ENCODE measurements at places on chromosomes 13 and 19. TPM values are rescaled to one million over a fixed set of nuclear protein-coding genes. Genes with fewer than 3 reads are reported as not detected.

DNA sequence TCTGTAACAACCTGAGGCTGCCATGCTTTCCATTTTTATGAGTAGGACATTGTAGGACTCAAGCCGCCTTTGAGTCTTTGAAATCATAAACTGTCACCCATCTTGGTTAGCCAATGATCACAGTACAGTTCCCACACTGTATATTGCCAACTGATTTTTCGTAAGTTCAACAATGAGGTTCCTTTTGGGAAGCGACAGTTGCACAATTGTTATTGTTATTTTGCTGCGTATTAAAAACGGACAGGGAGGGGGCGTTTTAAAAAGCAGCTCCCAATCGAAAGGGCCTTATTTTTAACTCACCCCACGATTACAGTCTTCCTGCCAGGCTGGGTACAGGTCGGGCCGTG lies 601 bp downstream of the SLC46A3 start:
- peak; percentile 80 for DNase-seq

- DNase-seq = peak; percentile 54
These were observed 34.4 kb upstream of the ABCC4 start for GRCh38 chr13:95335667-95336066.

DNA sequence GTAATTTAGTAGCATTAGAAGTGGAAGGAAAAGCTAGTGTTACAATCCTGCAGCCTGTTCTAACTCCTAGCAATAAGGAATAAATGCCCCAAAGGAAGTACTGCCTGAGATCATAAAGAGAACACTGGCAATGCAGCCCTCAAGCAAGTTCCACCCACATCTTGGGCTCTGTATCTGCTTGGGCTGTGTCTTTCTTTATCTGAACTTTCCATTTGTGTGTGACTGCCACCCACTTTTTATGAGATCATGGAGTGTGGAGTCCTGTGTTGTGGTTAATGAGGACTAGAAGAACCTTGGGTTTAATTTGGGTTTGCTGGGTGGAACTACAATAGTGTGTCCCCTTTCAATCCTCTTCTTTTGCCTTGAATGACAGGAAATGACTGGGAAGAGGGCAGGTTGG lies 38.2 kb downstream of the RFXAP start:
- no peak for DNase-seq

DNA sequence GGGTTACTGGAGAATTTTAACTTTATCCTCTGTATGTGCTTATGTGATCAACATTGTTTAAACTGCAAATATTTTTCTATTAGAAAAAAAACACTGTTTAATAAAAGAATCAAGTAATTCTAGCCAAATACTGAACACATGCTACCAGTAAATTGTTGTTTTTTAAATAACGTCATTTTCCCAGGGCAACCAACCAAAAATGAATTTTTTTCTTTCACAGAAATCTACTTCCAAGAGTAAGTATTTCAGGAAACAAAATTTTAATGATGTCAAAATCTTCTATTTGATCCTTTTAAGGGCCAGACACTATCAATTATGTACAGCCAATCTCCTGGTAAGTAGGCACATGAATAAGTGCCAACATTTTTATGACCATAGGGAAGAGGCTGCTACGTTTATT lies 57.1 kb downstream of the TUBGCP3 start:
- DNase-seq = no peak

Gene MYO16
- total RNA-seq = not detected

GRCh38 chr13:43141685-43142084 lies 118.3 kb downstream of the DNAJC15 start:
- DNase-seq = no peak

Gene MCF2L
- not detected for total RNA-seq

GRCh38 chr13:92103689-92104153 lies 705.3 kb downstream of the GPC5 start:
- DNase-seq = no peak

- DNase-seq = no peak
These were observed 48.5 kb downstream of the PEX11G start for GRCh38 chr19:7440188-7440975.

Gene RFXAP
- 6.1 TPM for total RNA-seq

DNA sequence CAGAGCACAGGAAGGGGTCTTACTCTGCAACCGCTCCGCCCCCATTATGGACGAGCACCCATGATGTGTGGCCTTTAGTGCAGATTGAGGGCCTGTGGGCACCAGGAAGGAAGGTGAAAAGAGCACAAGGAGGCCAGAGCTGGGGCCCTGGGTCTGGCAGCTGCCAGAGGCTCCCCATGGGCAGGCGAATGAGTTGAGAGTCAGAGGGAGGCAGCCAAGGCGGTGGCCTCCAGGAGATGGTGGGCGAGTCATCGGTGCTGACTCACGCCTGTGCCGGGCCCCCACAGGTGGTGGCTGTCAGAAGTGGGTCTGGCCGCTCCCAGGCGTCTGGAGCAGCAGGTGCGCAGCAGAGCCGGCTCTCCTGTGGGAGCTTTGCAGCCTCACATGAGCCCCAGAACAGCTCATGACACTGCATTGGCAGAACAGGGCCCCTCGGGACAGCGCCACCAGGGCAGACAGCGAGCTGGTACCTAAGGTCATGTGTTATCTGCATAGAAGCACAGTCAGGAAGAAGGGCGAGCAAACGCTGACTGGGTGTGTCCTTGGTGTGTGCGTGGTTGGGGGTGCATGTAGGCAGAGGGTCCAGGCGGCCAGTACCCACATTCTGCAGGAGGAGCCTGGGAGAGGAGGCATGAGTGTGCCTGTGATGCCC lies 68.8 kb downstream of the CHST8 start:
- no peak for DNase-seq

DNA sequence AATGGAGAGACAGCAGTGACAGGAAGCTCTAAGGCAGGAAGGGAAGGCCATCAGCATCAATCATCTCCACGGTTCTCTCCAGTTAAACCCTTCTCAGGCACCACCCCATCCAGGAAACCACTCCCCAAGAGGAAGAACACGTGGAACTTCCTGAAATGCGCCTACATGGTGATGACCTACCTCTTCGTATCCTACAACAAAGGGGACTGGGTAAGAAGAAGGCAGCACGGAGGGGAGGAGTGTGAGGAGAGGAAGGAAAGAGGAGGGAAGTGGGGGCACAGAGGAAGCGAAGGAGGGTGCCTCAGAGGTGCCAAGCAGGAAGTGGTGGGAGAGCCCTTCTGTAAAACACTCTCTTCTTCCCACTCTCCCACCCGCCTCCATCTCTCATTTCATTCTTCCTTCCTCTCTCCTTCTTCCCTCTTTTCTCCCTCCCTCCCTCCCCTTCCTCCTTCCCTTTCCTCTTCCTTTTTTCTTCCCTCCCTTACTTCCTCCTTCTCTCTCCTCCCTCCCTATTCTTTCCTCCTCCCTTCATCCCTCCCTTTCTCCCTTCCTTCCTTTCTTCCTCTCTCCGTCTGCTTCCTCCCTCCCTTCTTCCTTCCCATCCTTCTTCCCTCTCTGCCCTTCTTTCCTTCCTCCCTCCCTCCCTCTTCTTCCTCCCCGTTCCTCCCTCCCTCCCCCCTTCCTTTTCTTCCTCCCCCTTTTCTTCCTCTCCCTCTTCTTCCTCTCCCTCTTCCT lies 12.6 kb downstream of the ZSCAN5A start:
- DNase-seq = no peak

GRCh38 chr19:16851031-16851712 lies 22.0 kb downstream of the SIN3B start:
- DNase-seq = no peak

DNA sequence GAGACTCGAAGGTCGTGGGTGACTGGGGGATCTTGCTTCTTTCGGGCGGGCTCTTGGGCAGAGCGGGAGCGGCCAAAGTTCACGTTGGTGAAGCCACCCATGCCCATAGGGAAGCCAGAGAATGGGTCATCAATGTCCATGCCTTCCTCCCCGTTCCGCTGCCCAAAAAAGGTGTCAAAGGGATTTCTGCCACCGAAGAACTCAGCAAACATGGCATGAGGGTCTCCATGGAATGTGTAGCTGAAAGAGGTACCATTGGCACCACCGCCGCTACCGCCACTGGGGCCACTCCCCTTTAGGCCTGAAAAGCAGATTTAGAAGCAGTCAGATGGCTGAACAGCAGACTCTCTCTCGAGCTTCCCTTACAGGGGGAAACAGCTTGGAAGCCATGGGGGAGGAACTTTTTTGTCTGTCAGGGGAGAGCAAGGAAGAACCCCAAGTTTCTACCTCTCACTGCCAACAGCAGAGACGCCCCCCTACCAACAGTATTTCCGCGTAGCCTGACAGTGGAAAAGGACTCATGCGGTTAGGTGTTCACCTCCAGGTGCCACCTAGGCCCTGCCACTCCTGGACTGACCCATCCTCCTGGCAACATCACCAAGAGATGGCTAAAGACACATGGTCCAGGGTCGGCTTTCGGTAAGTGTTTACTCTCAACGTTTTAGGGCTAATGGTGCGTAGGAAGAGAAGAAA lies 1.3 kb downstream of the DNAJB1 start:
- no peak for DNase-seq

GRCh38 chr13:45886466-45886865 lies 34.9 kb upstream of the SIAH3 start:
- no peak for DNase-seq

- DNase-seq = peak; percentile 3
These were observed 119.7 kb upstream of the SOX1 start for GRCh38 chr13:111947026-111947810.

Gene DIS3
- 44.4 TPM for total RNA-seq

Gene PSG11
- not detected for total RNA-seq

DNA sequence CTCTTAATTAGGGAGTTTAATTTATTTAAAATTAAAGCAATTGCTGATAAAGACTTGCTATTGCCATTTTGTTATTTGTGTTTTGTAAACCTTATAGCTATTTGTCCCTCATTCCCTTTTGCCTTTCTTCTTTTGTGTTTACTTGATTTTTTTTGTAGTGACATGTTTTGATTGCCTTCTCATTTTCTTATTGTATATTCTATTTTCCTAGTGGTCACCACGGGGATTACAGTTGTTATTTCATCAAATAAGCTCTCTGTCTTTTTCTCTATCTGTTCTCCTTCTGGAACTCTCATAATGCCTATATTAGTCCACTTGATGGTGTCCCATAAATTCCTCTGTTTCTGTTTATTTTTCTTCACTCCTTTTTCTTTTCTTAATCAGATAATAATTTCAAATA lies 64.4 kb upstream of the FRY start:
- DNase-seq = peak; percentile 35

Gene RNF225
- 0.98 TPM for total RNA-seq

- DNase-seq = no peak
These were observed 7.8 kb downstream of the MKNK2 start for GRCh38 chr19:2043251-2043641.

DNA sequence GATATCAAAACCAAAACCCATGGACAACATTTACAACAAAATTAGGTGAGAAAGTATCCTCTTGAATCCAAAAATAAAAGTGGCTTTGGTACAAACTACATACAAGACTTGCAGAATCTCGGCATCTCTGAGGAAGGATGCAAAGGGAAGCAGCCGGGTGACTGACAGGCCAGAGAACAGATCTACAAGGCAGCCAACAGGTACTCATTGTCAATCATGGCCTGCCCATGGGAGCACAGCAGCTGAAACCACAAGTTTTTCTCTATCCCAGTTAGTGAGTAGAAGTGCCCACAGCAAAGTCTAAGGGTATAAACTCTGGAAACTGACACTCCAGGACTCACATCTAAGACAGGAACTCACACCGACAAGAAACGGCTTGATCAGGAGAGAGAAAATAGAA lies 74.5 kb downstream of the TBC1D4 start:
- DNase-seq = no peak

Gene CD209
- total RNA-seq = not detected

DNA sequence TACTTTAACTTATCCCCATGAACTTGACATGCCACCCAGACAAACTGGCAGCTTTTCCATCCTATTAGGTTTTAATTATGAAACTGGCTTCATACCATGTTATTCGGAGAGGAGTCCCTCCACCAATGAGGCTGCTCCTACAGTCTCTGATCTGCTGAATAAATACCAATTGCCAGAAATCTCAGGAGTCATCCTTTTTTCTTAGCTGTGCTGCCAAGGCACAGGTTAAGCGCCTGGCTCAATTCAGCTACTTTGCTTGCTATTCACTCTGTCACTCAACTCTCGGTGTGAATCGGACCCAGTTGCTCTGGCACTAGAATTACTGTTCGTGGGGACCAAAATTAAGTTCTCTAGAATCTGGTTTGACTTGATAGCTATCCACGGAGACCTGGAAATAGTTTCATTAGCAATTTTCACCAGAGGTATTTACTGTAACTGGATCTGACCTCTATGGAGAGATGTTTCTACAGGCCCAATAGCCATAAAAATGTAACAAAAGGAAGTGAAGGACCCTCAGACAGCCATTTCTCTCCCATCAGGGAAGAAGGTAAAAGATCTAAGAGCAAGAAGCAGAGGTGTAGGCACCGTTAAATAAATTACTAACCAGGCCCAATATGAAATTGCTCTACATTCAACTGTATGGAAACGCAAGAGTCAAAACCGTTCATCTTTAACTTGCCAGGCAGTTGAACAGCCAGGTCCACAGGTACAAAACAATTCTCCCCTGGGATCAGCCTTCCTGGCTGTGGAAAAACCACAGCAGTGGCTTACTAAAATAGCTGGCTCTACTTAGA lies 5.4 kb downstream of the ZC3H4 start:
- peak; percentile 23 for DNase-seq

- DNase-seq = no peak
These were observed 164.0 kb downstream of the TSHZ3 start for GRCh38 chr19:31185261-31185660.

GRCh38 chr19:4266253-4267000 lies 12.6 kb upstream of the SHD start:
- DNase-seq = no peak

DNA sequence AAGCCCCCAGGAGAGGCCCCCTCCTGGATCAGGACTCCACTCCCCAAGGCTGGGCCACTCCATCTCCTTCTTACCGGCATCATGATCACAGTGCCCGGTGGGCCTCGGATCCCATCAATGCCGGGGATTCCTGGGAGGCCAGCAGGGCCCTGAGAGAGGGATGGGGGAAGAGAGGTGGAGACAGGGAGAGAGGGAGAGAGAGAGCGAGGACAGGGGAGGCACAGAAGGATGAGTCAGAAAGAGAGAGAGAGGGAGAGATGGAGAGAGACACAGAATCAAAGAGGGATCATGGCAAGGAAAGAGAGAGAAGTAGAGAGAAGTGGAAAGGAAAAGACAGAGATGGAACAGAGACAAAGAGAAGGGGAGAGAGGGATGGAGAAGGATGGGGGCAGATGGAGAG lies 13.8 kb downstream of the COL5A3 start:
- DNase-seq = no peak

Gene PALM3
- total RNA-seq = not detected

DNA sequence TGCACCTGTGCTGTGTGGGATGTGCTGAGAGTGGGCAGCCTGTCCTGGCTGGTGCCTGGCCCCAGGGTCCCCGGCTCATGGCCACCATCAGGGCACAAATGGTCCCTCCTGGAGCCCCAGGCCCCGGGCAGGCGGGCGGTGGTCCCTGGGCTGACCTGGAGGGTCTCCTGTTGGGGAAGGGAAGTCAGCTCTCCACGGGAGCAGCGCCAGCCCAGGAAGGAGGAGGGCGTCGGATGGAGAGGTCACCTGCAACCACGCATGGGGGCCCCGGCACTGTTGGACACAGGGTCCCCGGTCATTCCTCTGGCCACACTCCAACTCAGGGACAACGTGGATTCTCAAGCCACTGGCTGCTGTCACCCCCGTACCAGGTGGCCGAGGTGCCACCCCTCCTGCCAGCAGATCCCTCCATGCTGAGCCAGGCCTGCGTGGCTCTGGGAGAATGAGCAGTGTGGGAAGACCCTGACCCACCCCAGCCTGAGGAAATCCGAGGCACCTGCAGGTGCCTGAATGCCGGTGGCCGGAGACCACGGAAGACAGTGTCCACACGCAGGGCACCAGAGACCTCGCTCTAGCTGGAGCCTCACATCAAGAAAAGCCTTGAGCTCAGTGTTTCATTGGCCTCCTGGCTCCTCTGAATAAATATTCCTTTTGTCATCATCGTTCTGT lies 13.5 kb downstream of the LMNB2 start:
- no peak for DNase-seq
